SW 1271 (cell line): ENCODE measurements at places on chromosomes 4 and X.

DNA sequence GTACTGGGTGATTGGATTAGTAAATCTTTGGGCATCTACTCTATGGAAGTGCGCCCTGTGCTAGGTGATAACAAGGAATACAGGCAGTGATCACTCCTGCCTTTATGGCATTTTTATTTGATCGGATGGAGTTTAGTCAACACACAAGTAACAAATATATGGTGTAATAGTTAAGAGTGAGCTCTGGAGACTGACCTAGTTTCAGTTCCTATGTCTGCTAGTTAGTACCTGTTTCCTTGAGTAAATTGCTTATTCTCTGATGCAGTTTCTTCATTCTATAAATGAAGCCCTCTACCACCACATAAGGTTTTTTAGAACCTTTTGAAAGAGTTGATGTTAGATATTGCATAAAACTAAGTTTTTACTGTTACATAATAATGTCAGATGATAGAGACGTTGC lies 134.6 kb downstream of the KDM6A start:
- DNase-seq = no peak

GRCh38 chrX:24828600-24828999 lies 134.9 kb downstream of the POLA1 start:
- DNase-seq = no peak

DNA sequence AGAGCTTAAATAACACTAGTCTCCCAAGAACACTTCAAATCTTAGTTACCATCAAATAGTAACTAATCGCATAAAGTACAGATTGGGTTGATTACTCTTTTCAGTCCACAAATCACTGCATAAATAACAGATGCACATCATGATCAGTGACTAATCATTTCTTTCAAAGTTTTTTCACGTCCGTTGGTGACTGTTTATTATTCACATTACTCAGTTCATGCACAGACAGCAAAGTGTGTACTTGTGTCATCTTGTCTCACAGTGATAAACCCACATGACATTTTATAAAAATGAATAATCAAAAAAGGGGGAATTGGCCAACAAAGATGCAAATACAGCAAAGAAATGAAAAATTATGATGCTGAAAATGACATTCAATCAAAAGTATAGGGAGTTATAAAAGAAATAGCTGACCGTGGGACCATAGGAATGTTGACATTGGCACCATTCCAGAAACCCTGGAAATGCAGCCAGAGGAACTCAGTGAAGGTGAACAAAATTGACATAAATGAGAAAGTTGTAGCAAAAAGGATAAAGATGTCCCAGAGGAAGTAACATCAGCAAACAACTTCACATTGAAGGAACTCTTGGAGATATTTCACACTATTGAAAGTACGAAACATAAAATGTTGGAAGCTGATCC lies 161.5 kb downstream of the SOX3 start:
- no peak for DNase-seq

GRCh38 chr4:27085396-27085795 lies 224.8 kb downstream of the STIM2 start:
- no peak for DNase-seq

- no peak for DNase-seq
Measured at GRCh38 chr4:11596989-11597388, 168.3 kb upstream of the HS3ST1 start.

GRCh38 chr4:74598611-74599325 lies 153.8 kb downstream of the AREG start:
- no peak for DNase-seq
